ENCODE measurements at places on chromosomes 12 and 14. TPM values are rescaled to one million over a fixed set of nuclear protein-coding genes. Genes with fewer than 3 reads are reported as not detected.

Gene DCP1B
- total RNA-seq: 20.9 TPM

Gene CCDC175
- not detected for total RNA-seq

Gene USP44
- total RNA-seq: 20.8 TPM

Gene CLEC14A
- total RNA-seq: not detected

- H3K36me3 ChIP-seq: peaks cover 13% of the 10 kb centered on the region
- H3K4me3 ChIP-seq: no peak overlapping the region
- H3K4me1 ChIP-seq: peaks cover 6% of the 10 kb centered on the region
- H3K27me3 ChIP-seq: no peaks in the 10 kb centered on the region
- no peak for DNase-seq
These were observed 25.1 kb downstream of the STX2 start for GRCh38 chr12:130813949-130814348.

DNA sequence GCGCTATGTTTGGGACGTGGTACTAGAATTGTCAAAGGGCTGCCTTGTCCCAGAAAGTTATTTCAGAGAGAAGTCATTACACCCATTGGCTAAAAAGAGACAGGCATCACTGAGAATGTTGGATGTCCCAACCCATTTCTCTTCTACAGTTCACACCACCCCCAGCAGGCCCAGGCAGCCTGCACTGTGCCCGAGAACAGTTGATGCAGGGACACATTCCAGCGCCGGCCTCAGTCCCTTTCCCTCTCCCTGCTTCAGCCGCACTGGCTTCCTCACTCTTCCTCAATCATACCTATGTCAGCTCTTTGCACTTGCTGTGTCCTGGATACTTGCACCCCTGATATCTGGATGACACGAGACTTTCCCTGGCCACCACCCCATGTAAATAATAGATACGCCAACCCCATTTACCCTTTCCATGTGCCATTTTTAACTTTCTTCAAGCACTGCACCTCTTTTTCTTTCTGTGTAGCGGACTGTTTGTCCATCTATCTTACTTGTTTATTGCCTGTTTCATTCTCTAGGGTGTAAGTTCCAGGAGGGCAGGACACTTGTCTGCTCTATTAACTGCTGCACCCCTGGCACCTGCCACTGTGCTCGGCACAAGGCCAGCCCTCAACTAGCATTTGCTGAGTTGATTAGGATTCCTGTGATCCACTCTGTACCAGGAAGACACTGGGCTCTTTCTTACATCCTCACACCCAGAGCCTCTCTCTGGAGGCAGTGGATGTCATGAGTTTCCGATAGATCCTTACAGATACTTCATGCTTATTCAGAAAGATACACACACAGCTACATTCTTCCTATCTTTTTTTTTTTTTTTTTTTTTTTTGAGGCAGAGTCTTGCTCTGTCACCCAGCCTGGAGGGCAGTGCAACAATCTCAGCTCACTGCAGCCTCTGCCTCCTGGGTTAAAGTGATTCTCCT is 76.6 kb upstream of the CEP83 start:
- no peak overlapping the region for H3K27ac ChIP-seq
- H3K4me1 ChIP-seq: no peaks in the 10 kb centered on the region
- DNase-seq: no peak

GRCh38 chr12:2008677-2009076 is 4.4 kb upstream of the DCP1B start:
- no peaks in the 10 kb centered on the region for H3K27me3 ChIP-seq
- no peak overlapping the region for H3K27ac ChIP-seq
- no peak overlapping the region for H3K4me3 ChIP-seq
- no peaks in the 10 kb centered on the region for H3K36me3 ChIP-seq
- H3K4me1 ChIP-seq: peaks cover 8% of the 10 kb centered on the region
- DNase-seq: no peak

DNA sequence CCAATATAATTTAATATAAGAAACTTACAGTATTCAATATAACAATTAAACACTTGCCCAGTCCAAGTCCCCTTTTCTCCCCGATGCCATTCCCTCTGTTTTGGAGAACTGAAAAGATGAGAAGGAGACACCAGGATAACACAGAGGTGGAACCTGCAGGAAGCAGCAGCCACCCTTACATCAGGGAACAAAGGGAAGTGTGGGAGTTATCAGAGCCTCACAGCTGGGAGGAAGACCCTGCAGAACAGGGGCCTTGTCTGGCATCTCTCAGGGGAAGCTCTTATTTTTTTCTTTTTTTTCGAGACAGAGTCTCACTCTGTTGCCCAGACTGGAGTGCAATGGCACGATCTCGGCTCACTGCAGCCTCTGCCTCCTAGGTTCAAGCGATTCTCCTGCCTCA is 52.6 kb downstream of the CALM1 start:
- no peaks in the 10 kb centered on the region for H3K36me3 ChIP-seq
- no peak overlapping the region for H3K4me3 ChIP-seq
- H3K27me3 ChIP-seq: no peaks in the 10 kb centered on the region

- H3K36me3 ChIP-seq: no peaks in the 10 kb centered on the region
- no peaks in the 10 kb centered on the region for H3K4me1 ChIP-seq
- no peak overlapping the region for H3K27ac ChIP-seq
These were observed 48.2 kb upstream of the MANSC4 start for GRCh38 chr12:27828196-27828595.

DNA sequence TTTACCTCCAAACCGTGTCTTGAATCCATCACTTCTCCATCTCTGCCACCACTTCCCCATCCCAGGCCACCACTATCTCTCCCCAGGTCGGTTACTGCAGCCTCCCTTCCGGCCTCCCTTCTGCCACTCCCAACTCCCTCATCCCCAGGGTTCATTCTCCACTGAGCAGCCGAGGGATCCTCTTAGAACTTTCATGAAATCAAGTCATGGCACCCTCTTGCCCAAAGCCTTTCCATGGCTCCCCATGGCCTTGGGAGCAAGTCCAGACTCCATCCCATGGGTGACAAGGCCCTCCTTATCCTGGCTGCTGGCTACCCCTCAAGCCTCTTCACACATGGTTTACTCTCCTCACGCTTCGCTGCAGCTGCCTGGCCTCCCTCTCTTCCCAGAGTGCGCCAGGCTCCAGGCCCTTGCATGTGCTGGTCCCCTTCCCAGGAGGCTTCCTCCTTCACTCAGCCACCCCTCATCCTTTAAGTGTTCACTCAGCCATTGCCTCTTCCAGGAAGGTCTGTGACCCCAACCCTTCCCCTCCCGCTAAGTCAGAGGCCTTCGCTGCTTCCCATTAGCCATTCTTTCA is 17.9 kb upstream of the SH2B3 start:
- no peaks in the 10 kb centered on the region for H3K36me3 ChIP-seq
- no peaks in the 10 kb centered on the region for H3K4me1 ChIP-seq
- no peaks in the 10 kb centered on the region for H3K27me3 ChIP-seq

DNA sequence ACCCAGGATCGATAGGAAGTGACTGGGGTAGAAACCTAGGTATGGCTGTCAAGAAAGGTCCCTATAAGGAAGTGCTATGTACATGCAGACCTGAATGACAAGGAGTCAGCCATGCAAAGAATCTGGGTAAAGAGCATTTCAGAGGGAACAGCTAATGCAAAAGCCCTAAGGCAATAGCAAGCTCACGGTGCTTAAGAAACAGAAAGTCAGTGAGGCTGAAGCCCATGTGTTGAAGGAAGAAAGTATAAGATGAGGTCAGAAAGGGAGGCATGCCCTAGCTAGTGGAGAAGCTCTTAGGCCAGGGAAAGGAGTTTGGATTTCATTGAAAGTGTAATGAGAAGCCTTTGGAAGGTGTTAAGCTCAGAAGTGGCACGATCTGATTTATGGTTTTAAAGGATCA is 6.0 kb upstream of the ADCY6 start:
- no peak for DNase-seq
- peaks cover 10% of the 10 kb centered on the region for H3K4me1 ChIP-seq
- H3K36me3 ChIP-seq: no peaks in the 10 kb centered on the region

DNA sequence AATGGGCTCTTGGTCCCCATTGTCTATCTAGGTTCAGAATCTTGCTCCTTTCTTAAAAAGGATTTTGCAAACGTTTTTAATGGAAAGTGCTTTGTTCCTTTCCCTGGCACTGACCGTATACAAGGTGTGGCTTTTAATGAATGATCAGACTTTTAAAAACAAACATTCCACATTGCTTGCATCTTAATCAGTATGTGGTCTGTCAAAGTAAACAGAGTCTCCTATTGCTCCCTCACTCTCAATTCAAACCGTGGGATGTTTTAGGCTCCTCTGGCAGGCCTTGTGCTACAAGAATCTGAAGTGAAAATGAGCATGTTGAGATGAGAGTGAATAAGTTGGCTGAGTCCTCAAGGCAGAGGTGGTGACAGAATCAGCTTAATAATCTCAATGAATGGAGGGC is 107.0 kb downstream of the VRK1 start:
- H3K36me3 ChIP-seq: peaks cover 22% of the 10 kb centered on the region
- no peak overlapping the region for H3K4me3 ChIP-seq
- H3K27ac ChIP-seq: no peak overlapping the region
- no peak for DNase-seq
- no peaks in the 10 kb centered on the region for H3K4me1 ChIP-seq

DNA sequence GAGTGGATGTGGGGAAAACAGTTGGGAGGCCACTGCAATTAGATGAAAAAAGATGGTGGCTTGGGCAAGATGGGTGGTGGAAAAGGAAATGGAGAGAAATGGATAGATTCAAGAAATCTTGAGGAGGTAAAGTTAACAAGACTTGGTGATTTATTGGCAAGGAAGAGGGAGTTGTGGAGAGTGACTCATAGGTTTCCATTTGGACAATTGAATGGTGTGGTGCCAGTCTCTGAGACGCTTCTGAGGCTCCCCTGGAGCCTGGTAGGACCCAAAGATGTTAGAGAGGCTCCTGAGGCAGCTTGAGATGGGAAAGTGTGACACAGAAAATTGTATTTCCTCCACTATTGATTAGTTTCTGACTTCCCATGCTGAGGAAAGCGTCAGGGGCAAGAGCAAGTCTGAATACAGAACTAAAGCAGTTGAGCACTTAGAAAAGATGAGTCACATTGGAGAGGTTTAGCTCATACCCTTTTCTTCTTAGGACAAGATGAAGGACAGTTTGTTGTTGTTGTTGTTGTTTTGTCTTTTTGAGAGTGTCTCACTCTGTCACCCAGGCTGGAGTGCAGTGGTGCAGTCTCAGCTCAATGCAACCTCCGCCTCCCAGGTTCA is 4.5 kb downstream of the PRPF40B start:
- no peaks in the 10 kb centered on the region for H3K36me3 ChIP-seq
- no peak overlapping the region for H3K27ac ChIP-seq
- DNase-seq: no peak
- no peaks in the 10 kb centered on the region for H3K27me3 ChIP-seq

DNA sequence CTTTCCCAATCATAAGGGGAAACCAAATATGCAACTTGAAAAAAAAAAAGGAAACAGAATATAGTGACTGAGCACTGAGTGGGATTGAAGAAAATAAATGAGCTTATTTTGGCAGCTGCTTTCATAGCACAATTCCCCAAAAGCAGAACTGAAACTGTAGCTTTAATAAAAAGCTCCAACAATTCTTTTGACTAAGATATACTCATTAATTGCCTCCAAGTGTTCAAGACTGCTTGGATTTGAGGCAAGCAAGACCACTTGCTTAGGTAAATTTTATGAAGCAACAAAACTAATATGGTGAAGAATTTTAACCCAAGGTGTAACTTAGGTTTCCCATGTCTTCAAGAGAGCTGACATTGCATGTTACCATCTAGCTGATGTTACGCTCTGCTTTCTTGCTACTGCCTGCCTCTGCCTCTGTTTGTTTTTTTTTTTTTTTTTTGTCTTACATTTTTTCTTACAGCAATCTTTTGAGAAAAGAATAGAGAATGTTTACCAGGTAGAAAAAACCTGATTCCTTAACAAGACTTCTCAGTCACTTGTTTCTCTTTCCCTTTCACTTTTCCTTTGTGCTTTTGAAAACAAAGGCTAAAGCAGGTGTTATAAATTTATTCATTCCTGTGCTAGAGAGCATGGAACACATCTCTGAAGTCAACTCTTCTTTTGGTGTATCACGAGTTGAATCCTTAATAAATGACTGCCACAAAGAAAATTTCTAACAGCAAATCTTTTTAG is 134.4 kb downstream of the BCAT1 start:
- no peaks in the 10 kb centered on the region for H3K36me3 ChIP-seq
- no peak for DNase-seq
- H3K4me1 ChIP-seq: peaks cover 16% of the 10 kb centered on the region

DNA sequence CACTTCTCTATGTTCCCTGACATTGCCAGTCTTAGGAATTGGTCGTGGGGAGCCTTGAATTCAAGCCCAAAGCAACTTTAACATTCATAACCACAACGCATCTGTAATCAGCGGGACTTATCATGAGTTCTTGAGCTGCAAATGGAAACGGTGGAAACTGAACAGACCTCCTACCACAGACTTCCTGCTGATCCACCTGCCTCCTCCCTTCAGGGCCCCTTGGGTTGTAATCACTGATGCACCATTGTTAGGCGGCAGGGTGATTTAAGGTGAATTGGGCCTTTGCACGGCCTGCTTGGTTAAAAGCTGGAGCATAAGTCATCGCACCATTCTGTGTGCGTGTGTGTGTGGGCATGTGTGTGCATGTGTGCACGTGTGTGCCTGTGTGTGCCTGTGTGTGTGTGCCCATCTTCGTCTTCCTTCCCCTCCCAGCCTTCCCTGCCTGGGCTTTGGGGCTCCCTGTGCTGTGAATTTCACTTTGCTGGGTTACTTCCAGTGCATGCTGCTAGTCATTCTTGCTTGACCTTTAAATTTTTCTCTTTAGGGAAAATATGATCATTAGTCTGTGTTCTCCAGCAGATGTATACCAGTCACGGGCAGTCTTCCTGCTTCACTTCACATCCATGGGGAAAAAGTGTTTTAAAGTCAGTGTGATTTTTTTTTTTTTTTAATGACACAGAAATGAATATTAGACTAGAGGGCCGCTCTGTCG is 29.1 kb downstream of the CHST11 start:
- H3K36me3 ChIP-seq: no peaks in the 10 kb centered on the region
- peak overlapping the region; percentile 73 for H3K4me3 ChIP-seq
- DNase-seq: peak; percentile 30
- H3K27me3 ChIP-seq: no peaks in the 10 kb centered on the region
- peak overlapping the region; percentile 79 for H3K27ac ChIP-seq
- H3K4me1 ChIP-seq: peaks cover 96% of the 10 kb centered on the region

Measured in naive thymus-derived CD8-positive, alpha-beta T cell (primary cell).